Neural crest cell (in vitro differentiated cells): ENCODE measurements at places on chromosomes 7 and 10. TPM values are rescaled to one million over a fixed set of nuclear protein-coding genes. Genes with fewer than 3 reads are reported as not detected.

- DNase-seq, result no peak
Observed at GRCh38 chr7:22332461-22332870, 24.5 kb downstream of the RAPGEF5 start.

DNA sequence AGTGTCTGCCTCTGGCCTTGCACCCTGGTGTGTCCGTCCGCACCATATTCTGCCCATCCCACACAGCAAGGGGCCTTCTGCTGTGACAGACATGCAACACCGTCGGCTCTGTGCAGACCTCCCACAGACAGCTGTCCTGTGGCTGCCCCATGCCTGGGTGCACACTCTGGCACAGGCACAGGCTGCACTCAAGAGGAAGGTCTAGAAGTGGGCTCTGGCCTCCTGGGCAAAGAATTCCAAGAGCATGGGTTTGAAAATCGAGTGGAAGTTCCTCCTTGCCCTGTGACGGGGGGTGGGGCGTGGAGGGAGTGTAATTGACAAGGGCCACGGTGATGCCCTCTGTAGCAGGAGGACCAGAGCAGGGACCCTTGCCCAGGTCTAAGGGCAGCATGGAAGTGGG, 4.3 kb upstream of the LOXL4 start:
- no peak for DNase-seq

GRCh38 chr10:128922619-128923196, 544.3 kb upstream of the MGMT start:
- no peak for DNase-seq

- DNase-seq, result no peak
Observed at GRCh38 chr10:15300697-15301096, 70.4 kb downstream of the FAM171A1 start.

DNA sequence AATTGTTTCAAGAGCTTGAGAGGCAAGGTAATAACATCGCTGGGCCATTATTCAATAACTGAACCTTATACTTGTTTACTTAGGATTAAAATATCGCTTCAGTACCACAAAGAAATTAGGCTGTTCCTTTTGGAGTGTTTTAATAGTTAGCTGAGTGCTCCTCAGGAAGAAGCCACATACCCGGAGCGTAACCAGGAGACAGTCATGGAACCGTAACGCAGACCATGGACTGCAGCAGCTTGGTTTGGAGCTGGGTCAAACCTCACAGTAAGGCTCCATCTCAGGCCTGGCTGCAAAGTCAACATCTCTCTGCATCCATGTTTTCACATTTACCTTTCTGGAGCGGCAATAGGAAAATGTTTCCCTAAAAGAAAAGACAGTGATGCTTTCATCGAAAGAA, 599.0 kb downstream of the TNS3 start:
- DNase-seq, result peak; percentile 7

- no peak for DNase-seq
Observed at GRCh38 chr7:98643236-98643985, 26.3 kb downstream of the NPTX2 start.

Gene CDH23
- total RNA-seq, result 2.0 and 2.6 TPM in 2 replicates

- DNase-seq, result no peak
Observed at GRCh38 chr10:16884497-16884896, 67.3 kb upstream of the RSU1 start.

DNA sequence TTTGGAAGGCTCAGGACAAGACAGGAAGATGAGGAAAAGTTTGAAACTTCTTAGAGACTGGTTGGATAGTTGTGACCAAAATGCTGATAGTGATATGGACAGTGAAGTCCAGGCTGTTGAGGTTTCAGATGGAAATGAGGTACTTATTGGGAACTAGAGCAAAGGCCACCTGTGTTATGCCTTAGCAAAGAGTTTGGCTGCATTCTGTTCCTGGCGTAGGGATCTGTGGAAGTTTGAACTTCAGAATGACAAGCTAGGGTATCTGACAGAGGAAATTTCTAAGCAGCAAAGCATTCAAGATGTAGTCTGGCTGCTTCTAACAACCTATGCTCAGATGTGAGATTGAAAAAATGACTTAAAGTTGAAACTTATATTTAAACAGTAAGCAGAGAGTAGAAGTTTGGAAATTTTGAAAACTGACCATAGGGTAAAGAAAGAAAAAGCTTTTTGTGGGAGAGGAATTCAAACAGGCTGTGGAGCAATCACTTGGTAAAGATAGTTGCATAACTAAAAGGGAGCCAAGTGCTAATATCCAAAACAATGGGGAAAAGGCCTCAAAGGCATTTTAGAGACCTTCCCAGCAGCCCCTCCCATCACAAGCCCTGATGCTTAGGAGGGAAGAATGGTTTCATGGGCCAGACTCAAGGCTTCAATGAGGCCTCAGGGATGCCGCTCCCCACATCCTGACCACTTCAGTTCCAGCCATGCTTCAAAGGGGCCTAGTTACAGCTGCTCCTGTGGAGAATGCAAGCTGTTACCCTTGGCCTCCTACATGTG, 415.1 kb downstream of the INHBA start:
- DNase-seq, result no peak

- no peak for DNase-seq
Observed at GRCh38 chr10:48184224-48184623, 90.3 kb downstream of the FRMPD2 start.

DNA sequence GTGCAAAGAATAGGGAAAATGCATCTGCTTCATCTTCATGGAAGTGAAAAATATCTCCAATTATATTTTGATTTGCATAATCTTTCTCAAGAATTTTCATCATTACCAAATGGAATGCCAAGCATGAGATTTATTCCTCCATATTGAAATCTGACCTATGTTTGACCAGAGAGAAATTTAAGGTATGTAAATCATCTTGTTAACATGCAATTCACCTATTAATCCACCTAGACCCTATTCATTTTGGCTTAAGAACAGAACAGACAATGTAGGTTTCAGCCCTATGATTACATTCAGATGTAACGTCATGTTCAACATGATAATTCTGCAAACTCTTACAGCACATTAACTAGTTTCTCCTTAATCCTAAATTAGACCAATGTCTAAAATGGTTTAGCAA, 30.8 kb upstream of the TMEM140 start:
- DNase-seq, result no peak

Gene SLC39A12
- total RNA-seq, result not detected in 2 replicates

- DNase-seq, result no peak
Observed at GRCh38 chr10:129387258-129387525, 79.8 kb upstream of the MGMT start.

GRCh38 chr7:67505449-67505848, 508.8 kb downstream of the TYW1 start:
- no peak for DNase-seq

Gene C10orf90
- 0.25 and 0.89 TPM in 2 replicates for total RNA-seq

- DNase-seq, result no peak
Observed at GRCh38 chr7:136102881-136103280, 125.7 kb upstream of the MTPN start.

DNA sequence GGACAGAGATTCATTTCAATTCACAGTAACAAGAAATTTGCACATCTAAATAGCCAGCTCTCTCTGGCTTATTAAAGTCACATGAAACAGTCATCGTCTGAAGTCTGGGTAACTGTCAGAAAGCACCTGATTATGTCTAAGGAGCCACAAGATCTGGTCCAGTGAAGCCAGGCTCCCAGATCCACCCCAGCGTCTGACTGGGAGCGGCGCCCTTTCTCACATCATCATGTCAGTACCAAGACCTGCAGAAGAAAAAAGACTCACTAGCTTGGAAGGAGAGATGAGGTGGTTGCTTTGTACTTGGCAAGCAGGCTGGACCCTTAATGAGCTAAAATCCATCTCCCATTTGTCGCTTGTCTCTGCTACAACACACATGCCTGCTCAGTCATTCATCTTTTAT, 58.4 kb downstream of the VOPP1 start:
- DNase-seq, result no peak

DNA sequence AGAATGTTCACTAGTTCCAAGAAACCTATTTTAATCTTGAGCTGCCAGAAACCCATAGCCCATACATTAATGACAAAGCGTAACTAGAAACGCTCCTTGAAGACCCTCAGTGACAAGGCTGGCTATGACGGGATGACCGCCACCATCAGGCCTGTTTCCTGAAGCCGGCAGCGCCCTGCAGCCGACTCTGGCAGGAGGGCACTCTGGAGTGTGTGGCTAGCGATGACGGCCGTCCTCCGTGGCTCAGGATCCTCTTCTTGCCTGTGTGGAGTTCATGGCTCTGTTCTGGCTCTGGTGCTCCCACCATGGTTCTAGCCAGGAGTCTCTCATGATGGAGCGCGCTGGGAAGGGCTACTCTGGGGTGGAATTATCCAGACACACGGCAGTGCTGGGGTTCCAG, 224.1 kb downstream of the ADARB2 start:
- DNase-seq, result no peak

Gene KCNMA1
- total RNA-seq, result 0.93 and 1.7 TPM in 2 replicates

Gene HOXA4
- 0.68 and 0.96 TPM in 2 replicates for total RNA-seq

- no peak for DNase-seq
Observed at GRCh38 chr7:411677-412312, 107.9 kb downstream of the PDGFA start.

DNA sequence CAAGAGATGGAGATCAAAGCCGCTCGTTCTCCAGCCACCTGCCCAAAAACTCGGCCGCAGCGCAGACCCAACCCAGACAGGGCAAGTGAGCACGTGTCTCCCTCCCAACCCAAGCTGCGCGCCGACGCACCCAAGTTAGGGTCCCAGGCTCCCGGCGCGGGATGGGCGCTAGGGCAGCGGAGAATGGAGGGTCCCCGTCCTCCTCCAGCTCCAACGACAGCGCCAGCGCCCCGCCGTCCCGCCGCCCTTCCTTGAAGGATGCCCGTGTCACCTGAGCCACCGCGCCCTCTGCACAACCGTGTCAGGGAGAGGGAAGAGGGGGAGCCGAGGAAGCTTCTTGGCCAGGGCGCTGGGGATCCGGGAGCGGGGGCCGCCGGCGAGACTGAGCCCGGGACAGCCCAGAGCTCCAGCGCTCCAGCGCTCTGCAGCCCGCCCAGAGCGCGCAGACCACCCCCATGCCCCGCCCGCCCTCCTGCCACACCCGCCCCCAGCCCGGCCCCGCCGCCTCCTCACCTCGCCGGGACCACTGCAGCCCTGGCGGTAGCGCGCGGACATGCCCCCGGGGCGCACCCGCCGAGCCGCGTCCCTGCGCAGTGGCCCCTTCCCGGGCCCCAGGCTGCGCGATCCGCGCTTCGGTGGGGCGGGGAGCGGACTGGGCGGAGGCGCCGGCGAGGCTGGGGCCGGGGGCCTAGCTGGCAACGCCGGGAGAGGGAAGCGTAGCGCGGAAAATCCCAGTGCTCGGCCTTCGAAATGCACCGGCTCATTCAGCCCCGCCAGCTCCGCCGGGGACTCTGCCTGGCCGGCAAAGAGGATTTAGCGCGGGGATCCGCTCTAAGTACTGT, at the start of gene SLC16A12:
Gene SLC16A12, minus strand, starts transcription at position 424 of the 842 bp plus-strand sequence. CDS start 73,016 bp downstream, outside the sequence.
- peak; percentile 43 for DNase-seq

Gene OR2A5
- total RNA-seq, result not detected in 2 replicates

DNA sequence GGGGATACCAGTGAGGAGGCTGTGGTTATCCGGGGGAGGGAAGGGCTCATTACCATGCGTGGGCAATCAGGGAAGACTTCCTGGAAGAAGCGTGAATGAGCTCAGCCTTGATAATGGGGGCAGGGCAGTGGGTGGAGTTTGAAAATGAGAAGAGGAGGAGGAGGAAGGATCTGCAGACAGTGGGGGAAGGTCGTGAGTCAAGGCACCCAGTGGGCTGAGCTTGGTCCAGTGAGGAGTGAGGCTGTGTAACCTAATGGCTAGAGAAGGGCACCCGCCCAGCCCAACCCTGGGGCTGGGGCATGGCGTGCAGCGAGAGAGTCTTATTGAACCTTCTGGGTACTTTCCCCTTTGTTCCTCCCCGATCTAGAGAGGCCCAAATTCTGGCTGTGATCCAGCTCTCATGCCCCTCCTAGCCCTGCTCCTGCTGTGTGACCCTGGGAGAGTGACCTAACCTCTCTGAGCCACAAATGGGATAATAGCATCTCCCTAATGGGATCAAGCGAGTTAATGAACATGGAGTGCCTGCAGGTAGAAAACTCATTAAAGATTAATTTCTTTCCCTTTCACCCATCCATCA, 31.5 kb downstream of the CLIP2 start:
- no peak for DNase-seq

DNA sequence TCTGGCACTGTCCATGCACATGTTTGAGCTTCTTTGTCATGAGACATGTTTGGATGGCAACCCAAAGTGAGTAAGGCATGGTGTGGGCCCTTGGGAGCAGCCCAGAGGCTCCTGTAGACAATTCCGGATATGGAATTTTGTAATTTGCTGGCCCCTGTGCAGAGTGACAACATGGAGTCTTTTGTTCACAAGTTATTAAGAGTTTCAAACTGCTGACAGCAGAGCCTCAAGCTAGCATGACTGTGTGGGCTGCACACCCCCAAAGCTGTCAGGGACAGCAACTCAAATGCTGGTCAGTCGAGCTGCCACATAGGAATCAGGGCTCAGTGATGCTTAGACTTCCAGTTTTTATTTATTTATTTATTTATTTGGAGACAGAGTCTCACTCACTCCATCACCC, 7.0 kb upstream of the MYL7 start:
- no peak for DNase-seq

GRCh38 chr10:35735412-35735811, 93.3 kb upstream of the FZD8 start:
- DNase-seq, result no peak

Gene NEUROD6
- total RNA-seq, result not detected in 2 replicates

DNA sequence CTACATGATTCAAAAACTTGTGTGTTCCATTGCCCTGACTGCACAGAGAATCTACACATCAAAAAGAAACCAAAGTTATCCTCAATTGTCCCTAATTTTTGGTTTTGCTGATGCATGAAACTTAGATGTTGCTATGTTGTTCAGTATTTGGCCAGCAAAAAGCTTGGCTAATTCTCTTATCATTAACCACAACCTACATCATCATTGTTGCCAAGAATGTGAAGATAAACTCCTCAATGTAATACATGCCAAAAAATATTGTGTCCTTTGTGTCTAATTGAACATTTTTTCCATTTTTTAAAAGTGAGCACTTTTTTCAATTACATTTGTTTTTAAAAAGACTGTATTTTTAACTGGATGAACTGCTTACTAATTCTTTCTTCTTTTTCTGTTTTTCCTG, 268.0 kb upstream of the SEMA3D start:
- no peak for DNase-seq

GRCh38 chr7:128876586-128876977, 13.9 kb downstream of the ATP6V1F start:
- DNase-seq, result no peak

GRCh38 chr7:33807779-33808482, 97.4 kb upstream of the BMPER start:
- DNase-seq, result no peak

- no peak for DNase-seq
Observed at GRCh38 chr7:28065308-28065707, 115.3 kb downstream of the JAZF1 start.

DNA sequence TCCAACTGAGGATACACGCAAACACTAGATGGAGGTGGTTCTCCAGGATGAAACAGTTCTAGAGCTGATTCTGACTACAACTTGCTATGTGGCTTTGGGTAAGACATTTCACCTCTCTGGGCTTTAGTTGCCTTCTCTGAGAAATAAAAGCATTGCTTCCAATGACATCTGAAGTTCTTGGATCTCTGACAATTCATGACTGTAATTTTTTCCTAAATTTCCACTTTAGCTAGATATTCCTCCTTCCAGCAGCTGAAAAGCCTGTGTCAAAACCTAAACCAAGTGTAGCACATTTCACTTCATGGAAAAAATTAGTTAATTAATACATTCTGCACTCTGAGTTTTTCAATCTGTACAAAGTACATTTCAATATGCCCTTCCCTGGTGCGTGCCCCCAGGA, 50.0 kb upstream of the ANK3 start:
- DNase-seq, result no peak

Gene CDC14C
- not detected in 2 replicates for total RNA-seq
